ENCODE measurements at places on chromosomes 1 and 21.

DNA sequence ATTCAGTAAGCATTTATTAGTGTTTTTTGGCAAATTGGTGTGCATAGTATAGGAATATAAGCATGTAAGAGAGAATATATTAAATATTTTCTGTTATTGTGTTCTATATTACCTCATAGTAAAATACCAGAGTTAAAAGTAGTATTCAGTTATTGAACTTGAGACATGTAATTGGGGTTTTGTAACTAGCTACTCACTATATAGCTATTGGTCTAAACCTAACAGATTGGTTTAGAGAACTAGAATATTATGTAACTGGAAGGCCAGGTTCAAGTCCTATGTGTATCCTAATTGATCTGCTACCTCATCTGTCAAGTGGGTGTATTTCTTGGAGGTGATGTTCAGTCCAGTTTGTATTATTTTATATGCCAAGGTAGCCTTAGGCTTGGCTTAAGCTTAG, 26.3 kb downstream of the CLIC4 start:
- no peak for DNase-seq

DNA sequence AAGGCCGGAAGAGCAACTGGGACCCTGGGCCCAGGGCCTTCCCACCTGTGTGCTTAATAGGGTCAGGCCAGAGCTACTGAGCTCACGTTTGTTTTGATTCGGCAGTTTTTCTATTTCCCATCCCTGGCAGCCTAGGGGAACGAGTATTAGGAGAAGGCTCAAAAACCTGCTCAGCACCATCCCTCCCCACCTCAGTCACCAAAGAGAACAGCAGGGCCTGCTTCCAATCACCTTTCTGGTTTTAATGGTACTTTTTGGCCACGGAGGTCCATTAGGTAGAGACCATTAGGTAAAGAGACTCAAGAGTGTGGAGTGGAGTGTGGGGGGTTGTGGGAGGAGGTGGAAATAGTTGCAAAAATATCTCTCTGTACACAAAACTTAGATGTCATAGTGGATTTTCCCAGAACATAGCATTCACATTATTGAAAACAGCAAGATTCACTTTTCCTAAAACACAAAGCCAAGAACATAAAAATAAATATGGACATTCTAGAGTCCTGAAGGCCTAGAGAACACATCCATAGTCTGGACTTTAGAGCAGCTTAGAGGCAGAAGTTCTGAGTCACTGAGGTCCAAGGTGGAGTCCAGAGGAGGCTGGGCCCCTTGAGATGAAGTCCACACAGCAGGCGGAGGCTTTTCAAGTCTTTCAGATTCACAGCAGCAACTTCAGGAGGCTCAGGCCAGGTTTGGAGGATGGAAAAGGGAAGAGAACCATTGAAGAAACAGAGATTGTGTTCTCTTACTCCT, 19.5 kb downstream of the NUAK2 start:
- no peak for DNase-seq

DNA sequence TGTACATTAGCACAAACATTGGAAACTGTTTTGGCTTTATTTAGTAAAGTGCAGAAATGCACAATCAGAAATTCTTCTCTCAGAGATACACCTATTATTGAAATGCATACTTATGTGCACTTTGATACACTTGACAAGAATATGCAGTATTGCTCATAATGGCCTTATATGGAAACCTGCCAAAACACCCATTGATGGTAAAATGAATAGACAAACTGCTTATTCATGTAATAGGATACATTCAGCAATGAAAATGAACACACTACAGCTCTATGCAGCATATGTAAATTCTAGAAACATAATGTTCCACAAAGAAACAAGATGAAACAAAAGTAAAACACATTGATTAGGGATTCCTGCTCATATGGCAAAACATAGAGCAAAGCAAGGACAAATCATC, 223.9 kb downstream of the S1PR1 start:
- DNase-seq, result no peak

DNA sequence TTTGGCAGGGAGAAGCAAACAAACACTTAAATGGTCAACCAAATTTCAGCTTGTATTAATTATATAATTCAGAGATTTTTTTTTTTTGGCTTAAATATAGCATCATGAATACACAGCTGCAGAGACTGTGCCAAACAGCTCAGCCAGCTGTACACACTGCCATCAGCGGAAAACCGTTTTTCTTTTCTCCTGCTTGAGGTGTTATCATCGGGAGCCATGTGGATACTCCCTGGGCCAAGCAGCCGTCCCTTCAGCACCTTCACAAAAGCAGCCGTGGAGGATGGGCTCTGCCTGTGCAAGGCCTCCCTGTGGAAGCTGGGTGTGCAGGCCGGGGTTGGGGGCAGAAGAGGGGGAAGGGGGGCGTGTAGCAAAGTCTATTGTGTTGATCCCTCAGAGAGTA, 85.0 kb downstream of the NUF2 start:
- no peak for DNase-seq

DNA sequence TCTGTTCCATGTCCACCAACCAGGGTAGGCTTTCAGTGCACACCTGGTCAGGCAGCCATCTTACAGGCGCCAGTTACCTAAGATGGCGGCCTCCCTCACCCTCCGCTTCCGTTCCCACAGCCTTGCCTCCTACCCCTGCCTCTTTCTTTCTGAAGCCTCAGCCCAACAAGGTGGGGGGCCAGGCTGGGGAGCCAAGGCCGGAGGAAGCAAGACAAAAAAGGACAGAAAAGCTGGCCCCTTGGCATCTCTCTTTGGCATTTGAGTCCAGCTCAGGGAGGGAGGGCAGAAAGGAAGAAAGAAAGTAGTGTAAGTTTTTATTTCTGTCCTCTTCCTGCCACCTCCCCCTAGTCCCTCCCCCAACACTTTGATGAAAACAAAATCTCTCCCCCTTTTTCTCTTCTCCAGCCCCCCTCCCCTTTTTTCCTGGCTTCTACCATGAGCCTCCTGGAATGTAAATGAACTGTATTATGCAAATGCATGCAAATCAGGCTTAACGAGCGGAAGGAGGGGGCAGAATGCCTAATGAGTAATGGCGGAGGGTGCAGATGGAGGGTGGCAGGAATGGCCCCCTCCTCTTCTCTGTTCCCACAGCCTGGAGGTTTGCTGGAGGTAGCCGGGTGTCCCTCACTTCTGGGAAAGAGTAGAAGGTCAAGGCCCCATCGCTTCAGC, 43.8 kb downstream of the RHBG start:
- DNase-seq, result no peak

GRCh38 chr1:243706563-243706962, 143.5 kb downstream of the AKT3 start:
- no peak for DNase-seq

- no peak for DNase-seq
Measured at GRCh38 chr1:59126366-59126765, 170.5 kb upstream of the FGGY start.

GRCh38 chr1:6614019-6614928, 743 bp downstream of the PHF13 start:
- DNase-seq, result peak; percentile 41

GRCh38 chr1:41621791-41622190, 137.3 kb upstream of the EDN2 start:
- DNase-seq, result no peak

DNA sequence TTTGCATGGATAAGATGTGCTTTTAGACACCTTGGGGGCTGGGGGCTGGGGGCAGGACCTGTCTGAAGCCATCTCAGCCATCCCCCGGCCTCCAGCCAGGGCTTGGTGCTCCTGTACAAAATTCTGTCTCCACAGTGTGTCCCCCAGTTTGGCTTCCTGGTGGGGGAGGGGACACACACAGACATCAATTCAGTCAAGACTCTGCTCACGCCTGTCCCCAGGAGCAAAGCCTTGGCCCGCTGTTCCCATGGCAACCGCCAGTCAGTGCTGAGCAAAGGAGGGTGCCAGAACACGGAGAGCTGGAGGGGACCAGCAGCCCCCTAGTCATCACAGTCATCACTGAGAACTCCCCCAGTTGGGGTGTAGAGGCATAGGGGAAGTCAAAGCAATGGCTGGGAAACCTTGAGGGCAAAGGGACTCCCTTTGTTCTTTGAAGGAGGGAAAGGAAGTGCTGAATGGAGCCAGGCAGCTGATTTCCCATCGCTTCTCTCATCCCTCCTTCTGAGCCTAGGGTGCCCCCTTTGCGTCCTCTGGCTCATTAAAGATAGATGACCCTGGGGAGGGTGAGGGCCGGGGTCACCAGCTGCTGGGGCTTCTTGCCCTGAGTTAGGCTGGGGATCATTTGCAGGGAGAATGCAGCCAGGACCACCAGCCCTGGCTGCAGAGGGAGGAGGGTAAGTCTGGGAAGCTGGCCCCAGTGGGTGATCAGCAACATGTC, 134.9 kb upstream of the IPO9 start:
- no peak for DNase-seq

DNA sequence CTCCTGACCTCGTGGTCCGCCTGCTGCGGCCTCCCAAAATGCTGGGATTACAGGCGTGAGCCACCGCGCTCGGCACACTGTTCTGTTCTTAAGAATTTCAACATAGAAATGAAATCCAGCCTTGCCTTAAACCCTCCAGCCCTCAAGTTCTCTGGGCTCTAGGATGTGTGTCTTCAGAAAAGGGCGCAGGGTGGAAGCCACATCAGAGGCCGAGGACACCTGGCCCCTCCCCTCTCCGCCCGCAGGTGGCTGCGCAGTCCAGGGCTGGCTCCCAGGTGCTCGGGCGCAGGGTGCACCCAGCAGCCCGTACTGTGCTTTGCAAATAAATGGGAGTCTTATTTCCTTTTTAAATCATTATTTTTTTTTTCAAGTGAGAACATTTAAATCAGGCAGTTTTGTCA, 2.0 kb upstream of the C1orf174 start:
- DNase-seq, result peak; percentile 30

DNA sequence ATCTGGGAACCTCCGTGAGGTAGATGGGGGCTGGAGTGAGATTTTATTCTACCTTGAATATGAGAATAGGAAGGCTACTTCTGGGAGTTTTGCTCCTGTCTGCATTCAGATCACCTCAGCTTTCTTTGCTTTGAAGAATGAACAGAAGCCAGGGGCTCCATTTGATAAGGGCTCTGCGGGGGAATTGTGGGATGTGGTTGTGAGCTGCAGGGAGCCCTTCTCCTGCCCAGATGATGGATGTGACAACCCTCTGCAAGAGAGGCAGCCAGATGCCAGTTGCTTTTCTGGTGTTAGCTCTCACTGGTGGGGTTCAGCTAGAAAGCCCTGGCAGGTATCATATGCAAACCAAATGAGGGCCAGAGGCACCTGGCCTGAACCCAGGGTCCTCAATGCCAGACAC, 21.5 kb downstream of the IER5 start:
- no peak for DNase-seq

DNA sequence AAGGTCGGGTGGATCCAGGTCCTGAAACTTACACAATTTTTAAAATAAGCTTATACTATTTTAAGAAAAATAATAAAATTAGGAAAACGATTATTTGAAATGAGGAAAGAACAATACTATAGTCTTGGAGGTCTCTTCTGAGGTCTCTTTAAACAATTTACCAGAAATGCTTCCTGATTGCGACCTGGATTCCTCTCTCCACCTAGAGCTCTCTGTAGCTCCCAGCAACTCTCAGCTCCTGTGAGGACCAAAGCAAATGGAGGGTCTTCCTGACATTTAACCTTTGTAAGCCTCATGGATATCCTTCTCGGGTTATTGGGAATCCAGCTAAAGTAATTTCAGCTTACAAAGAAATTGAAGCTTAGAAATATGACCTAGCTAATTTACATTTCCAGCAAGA, 886 bp downstream of the BTBD8 start:
- no peak for DNase-seq

GRCh38 chr1:91883470-91883869, 2.5 kb downstream of the TGFBR3 start:
- no peak for DNase-seq

GRCh38 chr1:19412654-19413053, 72.7 kb downstream of the CAPZB start:
- no peak for DNase-seq

- no peak for DNase-seq
Measured at GRCh38 chr1:206708882-206709281, 24.2 kb downstream of the MAPKAPK2 start.

- DNase-seq, result no peak
Measured at GRCh38 chr1:27887215-27888021, 15.1 kb downstream of the THEMIS2 start.

GRCh38 chr1:39833121-39833520, 44.5 kb upstream of the BMP8B start:
- no peak for DNase-seq
